Fibroblast of the aortic adventitia (primary cell): ENCODE measurements at places on chromosomes 2 and 18. TPM values are rescaled to one million over a fixed set of nuclear protein-coding genes. Genes with fewer than 3 reads are reported as not detected.

- no peak for DNase-seq
Measured at GRCh38 chr2:213678437-213679218, 394.4 kb downstream of the SPAG16 start.

GRCh38 chr18:13700153-13700552 is 26.2 kb downstream of the FAM210A start:
- no peak for DNase-seq

- DNase-seq: no peak
Measured at GRCh38 chr2:175234650-175235049, 53.1 kb upstream of the ATP5MC3 start.

DNA sequence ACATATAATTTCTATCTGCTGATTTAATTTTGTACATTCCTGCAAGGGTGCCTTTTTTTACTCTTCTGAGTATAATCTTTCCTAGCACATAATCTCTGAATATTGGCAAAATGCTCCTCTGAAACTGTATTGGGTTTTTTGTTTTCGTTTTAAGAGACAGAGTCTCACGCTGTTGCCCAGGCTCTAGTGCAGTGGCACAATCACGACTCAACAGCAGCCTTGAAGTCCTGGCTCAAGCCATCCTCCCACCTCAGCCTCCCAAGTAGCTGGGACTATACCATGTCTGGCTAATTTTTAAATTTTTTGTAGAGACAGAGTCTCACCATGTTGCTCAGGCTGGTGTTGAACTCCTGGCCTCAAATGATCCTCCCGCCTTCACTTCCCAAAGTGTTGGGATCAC is 104.9 kb downstream of the SPTBN1 start:
- no peak for DNase-seq

The CCDC85A gene
- total RNA-seq: 0.45 and 1.8 TPM in 2 replicates

DNA sequence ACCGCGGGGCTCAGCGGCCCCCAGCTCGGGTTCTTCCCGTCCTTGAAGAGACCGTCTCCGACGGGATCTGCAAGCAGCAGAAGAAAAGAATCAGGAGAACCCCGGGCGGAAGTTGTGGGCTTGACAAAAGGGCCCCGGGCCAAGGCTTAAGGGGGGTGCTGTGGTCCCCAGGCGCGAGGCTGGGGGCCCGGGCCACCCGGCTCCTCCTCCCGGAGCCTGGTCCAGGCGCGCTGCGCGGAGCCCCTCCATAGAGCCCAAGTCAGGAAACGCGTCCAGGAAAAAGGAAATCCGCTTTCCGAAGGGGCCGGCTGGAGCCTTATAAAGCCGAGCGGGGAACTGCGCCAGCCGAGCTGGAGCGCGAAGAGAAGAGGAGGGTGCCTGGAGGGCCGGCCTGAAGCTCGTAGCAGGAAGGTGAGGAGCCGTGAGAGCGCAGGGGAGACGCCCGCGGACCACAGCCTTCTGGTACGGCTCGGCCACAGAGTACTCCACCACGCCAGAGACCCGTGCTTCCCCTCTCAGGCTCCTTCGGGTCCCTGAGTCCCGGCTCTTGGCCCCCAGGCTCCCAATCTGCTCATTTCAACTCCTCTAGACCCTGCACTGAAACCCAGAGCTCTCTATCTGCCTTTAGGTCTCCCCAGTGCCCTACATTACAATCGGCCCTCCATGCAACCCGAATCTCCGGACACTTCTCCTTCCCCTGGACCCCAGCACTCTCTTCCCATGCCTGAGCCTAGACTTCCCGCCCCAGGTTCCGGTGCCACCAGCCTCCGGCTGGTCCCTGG is 554 bp downstream of the FEV start:
- DNase-seq: no peak

The CNOT9 gene
- 32.9 and 77.0 TPM in 2 replicates for total RNA-seq

DNA sequence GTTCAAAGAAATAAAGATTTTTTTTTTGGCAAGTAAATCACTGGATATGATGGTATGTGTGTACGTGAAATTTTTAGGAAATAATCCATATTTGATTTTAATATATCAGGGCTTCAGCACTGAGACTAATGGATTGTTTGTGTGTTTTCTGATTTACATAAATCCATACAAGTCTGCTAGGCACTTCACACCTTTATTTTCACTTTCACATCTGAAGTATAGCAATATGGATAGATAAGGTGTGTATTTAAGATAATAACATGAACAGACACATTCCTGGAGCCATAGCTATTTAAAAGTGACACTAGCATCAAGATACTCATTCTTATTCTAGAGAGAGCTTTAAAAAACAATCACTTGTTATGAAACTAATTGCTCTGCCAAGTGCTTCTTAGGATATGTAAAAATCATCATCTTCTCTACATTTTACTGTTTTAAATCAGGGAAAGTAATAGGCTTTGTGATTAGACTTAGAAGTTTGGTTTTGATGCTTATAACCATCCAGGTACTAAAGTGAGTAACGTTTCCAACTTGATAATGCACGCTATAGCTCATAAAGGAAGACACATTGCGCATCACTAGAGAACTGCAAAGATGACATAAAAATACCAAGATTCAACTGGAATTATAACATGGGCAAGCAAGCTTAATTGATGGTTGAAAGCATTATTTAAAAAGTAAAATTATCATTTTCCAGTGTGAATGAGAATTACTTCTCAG is 208.9 kb downstream of the ZEB2 start:
- no peak for DNase-seq

GRCh38 chr2:216188559-216188850 is 79.4 kb downstream of the XRCC5 start:
- DNase-seq: no peak

The LHCGR gene
- total RNA-seq: 0.25 TPM in 1 of 2 replicates, not detected in the other

- DNase-seq: no peak
Measured at GRCh38 chr18:22921772-22922171, 11.4 kb upstream of the RBBP8 start.

The IL36A gene
- total RNA-seq: 2.0 TPM in 1 of 2 replicates, not detected in the other

- peak; percentile 51 for DNase-seq
Measured at GRCh38 chr2:9918275-9918674, 33.2 kb upstream of the GRHL1 start.

DNA sequence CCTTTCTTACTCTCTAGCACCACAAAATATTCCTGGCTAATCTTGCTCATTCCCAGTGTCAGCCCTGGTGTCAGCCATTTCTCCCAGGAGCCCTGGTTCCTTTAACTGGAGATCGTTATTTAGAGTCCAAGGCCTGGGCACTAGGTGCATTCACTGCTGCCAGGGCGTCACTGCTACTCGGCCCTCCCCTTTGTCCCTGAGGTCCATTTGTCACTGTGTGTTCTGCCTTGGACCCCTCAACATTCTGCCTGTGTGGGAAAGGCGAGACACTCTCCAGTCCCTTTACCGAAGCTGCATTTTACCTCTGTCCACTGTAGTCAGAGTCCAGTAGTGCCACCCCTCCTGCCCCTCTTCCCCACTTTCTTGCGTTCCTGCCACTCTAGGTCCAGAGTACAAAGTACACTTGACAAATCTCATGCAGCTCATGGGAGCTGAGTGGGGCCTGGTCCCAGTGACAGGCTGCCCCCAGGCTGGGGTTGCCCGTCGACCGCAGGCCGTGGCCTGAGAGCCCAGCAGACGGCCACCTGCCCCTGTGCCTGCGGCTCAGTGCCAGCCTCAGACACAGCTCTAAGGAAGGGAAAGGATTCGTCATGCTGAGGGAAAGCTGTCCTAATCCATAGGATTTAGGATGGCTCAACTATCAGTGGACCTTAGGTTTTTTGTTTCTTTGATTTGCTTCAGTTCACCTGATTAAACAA is 52.1 kb downstream of the COPS8 start:
- no peak for DNase-seq
